Activated CD8-positive, alpha-beta memory T cell treated with anti-CD3 and anti-CD28 coated beads for 48 hours (primary cell): ENCODE measurements at places on chromosomes 11 and 22.
A peak's percentile ranks its signal among the peaks of the same experiment; 100 is the strongest.

GRCh38 chr11:101741061-101741460 lies 157.3 kb upstream of the TRPC6 start:
- no peak for DNase-seq

- DNase-seq = no peak
Measured at GRCh38 chr22:23532731-23533130, 47.4 kb downstream of the IGLL1 start.

DNA sequence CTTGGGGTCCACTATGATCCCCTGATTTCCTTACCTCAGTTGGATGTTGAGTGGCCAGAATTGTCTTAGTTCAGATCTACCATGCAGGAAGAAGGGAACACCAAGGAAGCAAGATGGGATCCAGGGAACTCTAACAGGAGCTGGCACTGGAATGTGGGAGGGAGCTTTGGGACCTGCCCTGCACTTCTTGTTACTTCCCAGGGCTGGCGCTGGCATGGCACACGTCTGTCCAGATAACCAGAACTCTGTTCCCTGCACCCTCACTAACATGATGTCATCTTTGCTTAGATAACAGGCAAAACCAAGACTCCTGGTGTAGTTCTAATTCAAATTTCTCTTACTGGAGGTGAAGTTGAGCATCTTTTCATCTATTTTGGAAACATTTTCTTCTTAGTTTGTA lies 550.0 kb downstream of the MN1 start:
- no peak for DNase-seq

DNA sequence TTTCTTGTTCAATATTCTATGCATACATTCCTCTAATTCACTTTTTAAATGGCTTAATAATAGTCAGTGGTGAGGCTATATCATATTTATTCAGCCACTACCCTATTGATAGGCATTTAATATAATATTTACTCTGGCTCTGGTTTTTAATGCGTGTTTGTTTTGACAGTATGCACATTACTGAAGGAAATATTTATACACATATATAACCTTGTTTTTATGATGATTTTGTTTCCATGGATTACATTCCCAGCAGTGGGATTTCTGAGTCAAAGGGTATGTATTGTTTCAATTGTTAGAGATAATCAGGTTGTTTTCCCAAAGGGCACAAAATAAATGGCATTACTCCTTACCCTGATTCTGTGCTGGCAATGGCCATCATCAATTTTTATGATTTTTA lies 105.8 kb downstream of the UVRAG start:
- no peak for DNase-seq

- DNase-seq = no peak
Measured at GRCh38 chr11:21426931-21427330, 757.5 kb downstream of the NELL1 start.

- DNase-seq = no peak
Measured at GRCh38 chr22:20868025-20868962, 9.5 kb downstream of the SNAP29 start.

DNA sequence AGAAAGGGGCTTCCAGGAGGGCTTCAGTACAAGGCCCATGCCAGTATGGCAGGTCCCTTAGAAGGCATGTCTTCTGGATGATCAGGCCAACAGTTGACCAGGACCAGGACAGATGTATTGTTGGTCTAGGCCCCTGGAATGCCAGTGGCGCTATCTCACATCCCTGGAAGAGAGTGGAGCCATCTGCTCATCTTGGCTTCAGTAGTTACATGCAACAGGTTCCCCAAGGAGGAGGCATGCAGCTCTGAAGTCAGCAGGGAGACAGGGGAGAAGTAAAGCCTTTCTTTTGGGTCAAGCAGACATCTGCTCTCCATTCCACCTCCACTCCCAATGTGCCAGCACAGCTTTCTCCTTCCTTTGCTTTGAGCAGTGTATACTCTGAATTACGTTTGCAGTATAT lies 244.1 kb downstream of the KIRREL3 start:
- DNase-seq = no peak

DNA sequence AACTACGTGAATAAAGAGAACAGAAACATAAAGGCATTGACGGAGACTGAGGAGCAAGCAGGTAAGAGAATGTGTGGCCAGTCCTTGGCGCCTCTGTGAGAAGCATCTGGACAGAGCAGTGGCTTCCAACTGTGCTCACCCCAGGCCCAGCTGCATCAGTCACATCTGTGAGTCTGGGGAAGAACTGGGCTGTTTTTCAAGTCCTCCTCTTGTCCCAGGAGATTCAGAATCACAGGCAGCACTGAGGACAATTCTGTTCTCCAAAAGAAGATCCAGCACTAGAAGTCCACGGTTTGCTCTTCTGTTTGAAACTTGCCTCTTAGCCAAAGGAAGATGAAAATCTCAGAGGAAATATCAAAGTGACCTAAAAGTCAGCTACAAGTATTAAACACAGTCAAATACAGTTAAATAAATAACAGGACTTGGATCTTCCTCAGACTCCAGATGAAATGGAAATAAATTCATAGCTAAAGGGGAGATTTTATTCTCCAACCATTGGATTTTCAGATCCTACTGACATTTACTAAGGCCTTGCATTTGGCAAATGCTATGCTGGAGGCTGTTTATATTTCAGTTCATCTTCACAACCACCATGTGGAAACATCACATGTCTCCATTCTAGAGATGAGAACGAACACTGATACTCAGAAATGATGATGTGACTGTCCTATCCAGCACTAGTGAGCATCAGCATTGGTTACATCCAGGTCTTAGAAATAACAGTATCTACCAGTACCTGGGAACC lies 14.1 kb downstream of the FAM181B start:
- DNase-seq = no peak

DNA sequence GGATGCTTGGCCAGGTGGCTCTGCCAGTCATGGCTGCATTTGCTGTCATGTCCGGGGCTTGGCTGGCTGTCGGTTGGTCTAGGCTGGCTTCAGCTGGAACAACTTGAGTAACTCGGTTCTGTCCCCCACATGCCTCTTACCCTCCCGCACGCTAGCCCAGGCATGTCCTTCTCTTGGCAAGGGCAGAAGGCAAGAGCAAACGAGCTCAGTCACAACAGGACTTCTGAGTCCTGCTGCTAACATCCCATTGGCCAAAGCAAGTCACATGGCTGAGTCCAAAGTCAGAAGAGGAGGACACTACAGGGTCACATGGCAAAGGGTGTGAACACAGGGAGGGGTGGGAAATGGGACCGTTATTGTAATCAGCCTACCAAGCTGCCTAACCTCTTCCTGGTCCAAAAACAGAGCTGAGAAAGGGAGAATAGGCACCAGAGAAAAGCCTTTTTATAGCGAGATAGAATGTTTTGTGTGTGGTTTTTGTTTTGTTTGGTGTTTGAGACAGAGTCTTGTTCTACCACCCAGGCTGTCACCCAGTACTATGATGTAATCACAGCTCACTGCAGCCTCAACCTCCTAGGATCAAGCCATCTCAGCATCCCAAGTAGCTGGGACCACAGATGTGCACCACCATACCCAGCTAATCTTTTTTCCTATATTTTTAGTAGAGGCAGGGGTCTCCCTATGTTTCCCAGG lies 81.9 kb downstream of the MN1 start:
- DNase-seq = no peak

- no peak for DNase-seq
Measured at GRCh38 chr11:68312117-68312779, at the start of gene LRP5. LRP5 (plus strand) TSS chr11:68312591; CDS start chr11:68312715, 124 bp downstream.

DNA sequence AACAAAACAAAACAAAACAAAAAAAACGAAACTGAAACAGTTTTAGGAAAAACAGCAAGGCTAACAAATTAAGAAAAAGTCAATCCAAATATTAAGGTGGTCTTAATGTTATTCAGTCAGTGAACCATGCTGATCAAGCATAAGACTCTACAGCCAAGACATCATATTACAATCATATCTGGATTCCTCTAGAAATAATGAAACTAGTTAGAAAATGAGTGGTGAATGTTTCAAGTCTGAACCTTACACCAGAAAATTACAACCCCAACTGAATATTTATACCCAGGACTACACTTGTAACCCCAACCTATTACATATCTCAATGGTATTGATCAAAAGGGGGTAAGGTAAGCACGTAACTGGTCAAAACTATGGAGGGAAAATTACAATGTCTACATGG lies 48.8 kb downstream of the ACAT1 start:
- DNase-seq = no peak

DNA sequence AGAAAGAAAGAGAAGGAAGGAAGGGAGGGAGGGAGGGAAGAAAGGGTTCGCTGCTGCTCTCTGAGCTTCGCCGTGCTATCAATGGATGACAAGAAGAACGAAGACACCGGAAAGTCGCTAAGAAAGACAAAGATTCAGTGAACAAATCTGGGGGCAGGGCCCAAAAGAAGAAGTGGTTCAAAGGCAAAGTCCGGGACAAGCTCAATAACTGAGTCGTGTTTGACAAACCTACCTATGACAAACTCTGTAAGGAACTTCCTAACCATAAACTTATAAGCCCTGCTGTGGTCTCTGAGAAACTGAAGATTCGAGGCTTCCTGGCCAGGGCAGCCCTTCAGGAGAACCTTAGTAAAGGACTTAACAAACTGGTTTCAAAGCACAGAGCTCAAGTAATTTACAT lies 2.9 kb upstream of the TTLL1 start:
- DNase-seq = no peak

DNA sequence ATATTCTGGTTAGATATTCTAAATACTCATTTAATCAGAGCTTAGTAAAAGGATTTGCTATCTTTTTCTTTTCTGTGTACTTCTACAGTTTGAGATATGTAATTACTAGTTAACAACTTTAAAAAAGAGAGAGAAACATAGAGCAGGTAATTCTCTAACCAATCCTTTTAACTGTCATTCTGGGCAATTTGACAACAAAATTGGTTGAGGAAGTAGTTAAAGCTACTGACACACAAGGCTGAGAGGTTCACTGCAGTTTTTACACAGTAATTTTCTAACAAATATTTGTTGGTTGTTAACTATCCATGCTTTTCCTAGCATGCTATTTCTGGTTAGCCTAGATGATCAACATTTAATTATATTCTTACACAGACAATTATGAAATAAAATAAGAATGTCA lies 3.6 kb downstream of the SOX6 start:
- DNase-seq = no peak

DNA sequence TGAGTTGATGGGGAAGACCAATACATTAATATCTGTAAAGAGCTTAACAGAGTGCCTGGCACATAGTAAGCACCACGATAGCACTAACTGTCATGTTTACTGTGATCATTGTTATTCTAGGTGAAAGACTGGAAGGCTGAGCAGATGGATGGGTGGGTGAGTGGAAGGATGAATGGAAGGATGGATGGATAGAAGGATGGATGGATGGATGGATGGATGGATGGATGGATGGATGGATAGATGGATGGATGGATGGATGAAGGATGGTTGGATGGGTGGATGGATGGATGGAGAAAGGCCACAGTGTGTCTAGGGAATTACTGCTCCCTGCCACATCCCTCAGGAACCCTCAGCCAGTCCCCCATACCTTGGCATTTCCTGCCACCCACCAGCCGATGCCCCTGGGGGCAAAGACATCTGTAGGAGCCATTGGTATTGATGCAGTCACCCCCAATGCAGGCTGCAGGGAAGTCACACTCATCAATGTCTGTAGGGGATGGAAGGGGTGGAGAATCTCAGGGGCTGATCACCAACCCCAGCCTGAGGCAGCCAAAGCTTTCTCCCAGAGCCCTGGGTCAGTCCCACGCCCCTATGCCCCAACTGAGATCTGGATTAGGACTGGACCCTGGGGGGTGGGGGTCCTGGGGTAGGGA lies 15.3 kb downstream of the LTBP3 start:
- DNase-seq = no peak

GRCh38 chr11:111091321-111091938 lies 154.1 kb upstream of the POU2AF2 start:
- DNase-seq = no peak

DNA sequence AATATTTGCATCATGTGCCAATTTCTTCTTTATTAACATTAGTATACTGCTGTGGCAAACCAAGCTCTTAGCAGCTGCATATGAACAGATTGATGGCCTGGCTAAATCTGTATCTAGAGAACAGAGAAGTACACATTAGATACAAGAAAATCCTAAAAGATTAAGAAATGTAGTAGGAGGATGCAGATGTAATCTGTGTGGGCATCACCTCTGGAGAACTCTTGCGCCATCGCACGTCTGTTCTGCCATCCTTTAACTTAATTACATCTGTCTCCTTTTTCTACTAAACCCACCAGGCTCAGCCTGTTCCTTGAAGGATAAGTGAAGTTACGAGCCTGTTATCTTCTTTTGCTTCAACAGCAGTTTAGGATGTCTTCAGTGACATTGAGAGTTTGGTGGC lies 196.4 kb upstream of the PITPNB start:
- no peak for DNase-seq

GRCh38 chr11:112523477-112523876 lies 262.8 kb upstream of the PLET1 start:
- DNase-seq = no peak

DNA sequence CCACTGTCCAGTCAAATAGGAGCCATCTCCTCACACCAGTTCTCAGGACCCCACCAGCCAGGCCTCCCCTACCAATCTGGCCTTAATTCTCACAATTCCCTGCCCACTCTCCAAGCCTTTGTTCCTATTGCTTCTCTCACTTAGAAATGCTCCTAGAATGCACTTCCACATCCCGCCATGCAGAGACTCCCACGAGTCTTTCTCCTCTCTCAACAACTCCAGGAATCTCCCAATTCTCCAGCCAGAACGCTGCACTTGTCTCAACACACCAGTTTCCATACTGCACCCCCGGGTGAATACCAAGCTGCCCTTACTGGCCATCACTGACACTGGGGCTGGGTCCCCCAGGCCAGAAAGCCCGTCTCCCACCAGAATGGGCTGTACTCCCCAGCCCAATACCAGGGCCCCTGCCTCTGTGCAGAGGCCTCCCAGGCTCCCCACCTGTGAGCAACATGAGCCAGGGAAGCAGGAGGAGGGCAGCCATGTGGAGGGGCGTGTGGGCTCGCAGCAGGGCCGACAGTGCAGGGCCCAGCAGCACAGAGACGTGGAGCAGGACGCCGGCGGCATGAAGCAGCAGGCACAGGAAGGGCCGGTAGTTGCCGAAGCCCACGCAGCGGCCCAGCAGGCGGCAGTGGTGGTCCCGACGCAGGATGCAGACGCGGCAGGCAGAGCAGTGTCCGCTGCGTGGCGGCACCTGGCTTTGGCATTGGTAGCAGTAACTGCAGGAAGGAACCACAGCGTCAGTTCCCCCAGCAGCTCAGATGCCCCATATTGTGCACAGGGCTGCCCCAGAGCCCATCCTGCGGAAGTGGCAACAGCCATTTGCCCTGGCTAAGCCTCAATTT lies 2.4 kb downstream of the ZDHHC24 start:
- DNase-seq = peak; percentile 36

DNA sequence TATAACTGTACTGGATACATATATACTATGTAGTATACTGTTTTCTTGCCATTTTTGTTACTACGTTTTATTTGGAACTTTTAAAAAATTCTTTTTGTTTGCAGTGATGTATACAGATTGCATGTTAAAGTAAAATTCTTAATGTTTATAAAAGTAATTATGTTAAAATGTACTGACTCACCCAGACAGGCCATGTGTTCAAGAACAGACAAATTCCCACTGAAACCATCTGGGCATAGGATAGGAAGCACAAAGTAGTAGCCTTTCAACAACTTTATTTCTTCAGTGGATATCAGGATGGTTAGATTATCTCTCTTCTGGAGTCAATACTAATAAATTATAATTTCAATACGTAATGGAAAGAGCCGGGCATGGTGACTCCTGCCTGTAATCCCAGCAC lies 19.8 kb downstream of the PRMT3 start:
- DNase-seq = no peak

GRCh38 chr11:15342163-15342562 lies 227.4 kb downstream of the INSC start:
- no peak for DNase-seq

- no peak for DNase-seq
Measured at GRCh38 chr11:43825217-43825816, 55.3 kb upstream of the ALKBH3 start.

GRCh38 chr11:22177186-22177585 lies 15.7 kb upstream of the ANO5 start:
- DNase-seq = no peak
